SHP77 (cell line): ENCODE measurements at places on chromosomes 2 and 18.

GRCh38 chr2:6866275-6866671, 566 bp upstream of the CMPK2 start:
- DNase-seq, result peak; percentile 54

DNA sequence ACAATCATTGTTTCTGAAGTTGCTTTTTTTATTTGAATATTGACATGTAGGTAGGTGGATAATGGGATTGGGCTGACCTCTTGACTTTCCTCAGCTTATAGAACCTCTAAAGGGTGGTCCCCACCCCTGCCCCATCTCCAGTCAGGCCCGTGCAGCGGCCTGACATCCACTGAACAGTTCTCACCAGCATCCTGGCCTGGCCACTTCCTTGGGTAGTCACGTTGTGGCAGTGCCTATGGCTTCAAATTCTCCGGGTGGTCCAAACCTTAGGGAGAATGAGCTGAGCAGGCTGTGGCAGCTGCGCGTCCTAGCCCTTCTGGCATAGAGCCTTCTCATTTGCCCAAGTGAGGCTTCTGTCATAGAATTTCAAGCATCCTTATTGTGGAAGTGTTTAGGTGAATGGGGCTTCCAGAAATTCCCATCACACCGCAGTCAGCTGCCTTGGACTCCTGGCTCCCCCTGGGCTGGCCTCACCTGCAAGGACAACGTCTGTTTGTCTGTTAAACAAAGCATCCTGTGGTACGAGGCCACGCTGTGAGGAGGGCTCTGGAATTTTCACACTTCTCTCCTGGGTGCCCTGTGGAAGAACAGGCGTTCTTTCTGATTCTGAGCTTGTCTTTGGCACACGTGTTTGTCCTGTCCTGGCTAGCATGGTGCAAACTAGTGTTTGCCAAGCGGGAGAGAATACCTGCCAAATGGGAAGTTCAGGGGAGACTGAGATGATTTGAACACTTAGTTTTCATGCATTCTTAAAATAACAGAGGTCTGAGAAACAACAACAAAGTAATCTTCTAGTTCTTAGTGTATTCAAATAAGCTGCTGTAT, 31.8 kb upstream of the OTOS start:
- no peak for DNase-seq

DNA sequence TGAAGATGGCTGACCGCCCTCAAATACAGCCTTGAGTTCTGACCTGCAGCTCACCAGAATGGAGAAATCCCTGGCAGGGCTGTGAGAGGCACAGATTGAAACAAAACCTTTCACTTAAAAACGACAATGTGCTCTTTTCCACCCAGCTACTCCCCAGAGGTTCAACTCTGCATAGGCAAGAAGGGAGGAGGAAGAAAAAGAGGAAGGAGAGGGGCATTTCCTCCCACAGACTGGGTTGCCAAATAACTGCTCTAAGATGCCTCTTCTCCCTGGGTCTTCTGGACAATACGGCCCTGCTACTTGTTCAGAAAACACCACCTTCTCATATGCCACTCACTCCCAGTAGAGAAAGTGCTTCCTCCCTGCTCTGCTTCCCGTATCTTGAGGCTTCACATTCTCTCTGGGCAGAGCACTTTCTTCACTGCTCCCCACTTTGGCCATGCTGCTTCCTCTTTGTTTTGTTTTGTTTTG, 136.4 kb upstream of the SLC1A4 start:
- DNase-seq, result no peak

DNA sequence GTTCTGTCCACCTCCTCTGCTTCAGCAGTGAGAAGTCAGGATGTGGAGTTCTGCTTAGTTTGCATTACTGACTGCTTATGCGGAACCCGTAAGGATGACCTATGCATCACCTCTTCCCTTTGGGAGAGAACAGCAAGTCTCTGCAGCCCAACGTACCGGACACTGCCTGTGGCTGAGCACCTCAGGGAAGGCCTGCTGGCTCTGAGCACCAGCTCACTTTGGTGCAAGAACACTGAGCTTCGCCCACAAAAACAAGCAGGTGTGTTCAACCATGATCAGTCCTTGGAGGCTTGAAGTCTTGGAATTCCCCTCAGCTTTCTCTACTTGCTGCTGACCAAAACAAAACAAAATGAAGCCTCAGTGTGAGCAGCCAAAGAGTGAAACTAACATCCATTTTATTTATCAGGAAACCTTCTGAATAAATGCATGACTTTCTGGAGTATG, 52.7 kb upstream of the NCK2 start:
- no peak for DNase-seq

DNA sequence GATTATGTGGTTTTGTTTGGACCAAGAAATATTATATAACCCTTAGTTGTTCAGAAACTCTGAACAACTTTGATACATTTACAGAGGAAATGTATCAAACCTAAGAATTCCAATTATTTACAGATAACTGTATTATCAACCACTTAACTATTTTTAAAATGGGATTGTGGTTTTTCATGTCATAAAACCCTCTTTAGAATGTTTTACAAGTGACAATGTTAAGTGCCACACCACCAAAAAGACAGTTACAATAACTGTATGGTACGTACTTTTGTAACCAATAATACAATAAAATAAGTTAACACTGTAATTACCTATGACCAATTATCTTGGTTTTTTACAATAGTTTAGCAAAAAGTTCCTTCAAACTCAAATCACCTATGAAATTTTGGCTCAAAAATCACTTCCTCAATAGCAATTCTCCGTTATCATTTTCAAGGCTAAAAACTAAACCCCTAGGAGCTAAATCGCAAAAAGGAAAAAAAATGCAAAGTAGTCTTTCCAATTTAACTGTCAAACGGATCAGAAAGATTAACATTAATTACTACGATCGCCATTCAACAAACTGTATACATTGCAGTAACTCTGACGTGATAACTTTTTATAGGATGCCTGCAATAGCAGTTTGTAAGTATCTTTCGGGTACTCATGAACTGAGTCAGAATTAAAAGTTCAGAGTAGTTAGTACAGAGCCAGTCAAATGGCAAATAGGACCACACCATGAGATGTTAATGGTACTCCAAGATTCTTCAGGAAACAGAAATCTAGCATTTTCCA, 1.5 kb downstream of the ROCK1 start:
- no peak for DNase-seq

DNA sequence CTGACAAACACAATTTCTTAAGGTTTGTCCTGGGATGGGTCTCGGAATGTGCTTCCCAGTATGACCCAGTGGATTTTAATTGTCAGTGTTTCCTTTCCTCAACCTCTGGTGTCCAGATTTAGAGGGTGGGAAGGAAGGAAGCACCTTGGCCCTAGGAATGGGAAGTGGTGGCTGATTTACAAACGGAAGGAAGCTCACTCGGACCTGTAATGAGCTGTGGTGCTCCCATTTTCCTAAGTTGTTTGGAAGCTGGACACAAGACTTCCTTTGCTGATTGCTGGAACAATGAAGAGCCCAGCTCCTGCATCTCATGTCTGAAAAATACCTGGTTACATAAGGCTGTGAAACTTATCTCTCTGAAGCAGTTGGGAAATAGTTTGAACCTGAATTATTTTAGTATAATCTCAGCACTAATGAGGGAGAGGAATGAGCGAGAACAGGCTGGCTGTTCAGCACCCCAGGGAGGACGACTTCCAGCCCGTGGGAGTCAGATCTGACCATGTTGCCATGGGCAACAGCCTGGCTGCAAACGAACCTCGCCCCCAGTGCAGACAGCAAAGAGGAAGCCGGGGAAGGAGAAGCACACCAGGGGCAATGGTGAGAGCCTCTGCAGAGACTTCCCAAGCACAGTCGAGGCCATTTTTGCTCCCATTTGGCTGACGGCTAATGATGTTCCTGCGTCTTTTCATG, 74.4 kb upstream of the ASB18 start:
- DNase-seq, result no peak

GRCh38 chr2:137449454-137449853, 514.8 kb upstream of the HNMT start:
- no peak for DNase-seq

- DNase-seq, result no peak
These were observed 104.4 kb upstream of the CDC42EP3 start for GRCh38 chr2:37775908-37776250.

DNA sequence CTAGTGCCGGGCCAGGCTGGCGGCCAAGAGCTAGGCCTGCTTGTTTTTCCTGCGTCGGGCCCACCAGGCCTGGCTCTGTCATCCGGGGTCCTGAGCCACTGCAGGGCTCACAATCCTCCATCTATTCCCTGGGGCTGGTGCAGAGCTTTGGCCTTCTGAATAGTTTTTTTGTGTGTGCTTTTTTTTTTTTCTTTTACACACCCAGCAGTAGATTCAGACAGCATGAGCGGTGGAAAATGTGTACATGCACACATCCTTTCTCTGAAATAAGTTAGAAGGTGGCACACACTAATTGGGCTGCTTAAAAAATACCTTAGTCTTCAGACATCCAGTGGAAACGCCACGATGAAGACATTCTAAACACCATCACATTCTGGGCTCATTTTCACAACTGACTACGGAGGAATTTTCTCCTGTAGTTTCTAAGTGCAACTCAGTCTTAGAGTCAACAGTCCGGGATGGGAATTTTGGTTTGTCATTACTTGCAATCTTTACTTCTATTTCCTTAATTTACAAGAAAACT, 6.1 kb downstream of the ZFP36L2 start:
- DNase-seq, result no peak

GRCh38 chr2:221103930-221104329, 468.2 kb downstream of the EPHA4 start:
- peak; percentile 13 for DNase-seq

DNA sequence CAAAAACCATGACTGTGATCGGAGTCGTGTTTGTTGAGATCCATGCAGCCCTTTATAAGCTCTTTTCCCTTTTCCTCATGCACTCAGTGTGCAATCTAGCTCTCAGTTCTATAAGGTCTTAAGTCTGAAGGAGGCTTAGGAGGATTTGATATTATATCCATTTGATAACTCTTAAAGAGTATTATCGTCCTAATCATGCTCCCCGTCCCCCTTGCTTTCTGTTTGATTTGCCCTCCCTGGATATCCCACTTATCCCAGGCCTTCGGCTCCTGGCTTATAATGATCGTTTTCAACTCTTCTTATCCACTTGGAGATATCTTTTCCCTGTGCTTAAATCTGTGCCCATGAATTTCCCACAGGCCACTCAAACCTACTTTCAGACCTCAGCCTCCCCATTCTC, 1917.7 kb upstream of the PIK3C3 start:
- DNase-seq, result no peak

DNA sequence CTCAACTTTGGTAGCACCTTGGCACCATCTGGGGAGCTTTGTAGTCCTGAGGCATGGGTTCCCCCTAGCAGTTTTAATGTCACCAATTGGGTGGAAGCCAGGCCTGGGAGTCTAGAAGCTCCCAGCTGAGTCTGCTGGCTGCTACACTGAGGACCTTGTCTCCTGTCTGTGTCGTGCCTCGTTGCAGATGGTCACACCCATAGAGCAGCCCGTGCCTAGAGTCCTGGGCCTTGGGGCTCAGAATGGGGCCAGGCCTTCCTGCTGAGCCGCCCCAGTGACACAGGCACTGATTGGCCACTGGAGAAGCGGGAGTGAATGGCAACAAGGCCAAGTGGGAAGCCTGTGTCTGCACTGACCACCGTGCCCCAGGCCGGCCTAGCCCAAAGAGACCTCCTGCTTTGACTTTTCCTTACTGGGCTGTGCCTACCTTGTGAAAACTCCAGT, 113.2 kb downstream of the SH3RF3 start:
- no peak for DNase-seq
